ENCODE measurements at places on chromosomes 5 and 9.

GRCh38 chr9:138024131-138024530 is 146.5 kb downstream of the CACNA1B start:
- DNase-seq = no peak

DNA sequence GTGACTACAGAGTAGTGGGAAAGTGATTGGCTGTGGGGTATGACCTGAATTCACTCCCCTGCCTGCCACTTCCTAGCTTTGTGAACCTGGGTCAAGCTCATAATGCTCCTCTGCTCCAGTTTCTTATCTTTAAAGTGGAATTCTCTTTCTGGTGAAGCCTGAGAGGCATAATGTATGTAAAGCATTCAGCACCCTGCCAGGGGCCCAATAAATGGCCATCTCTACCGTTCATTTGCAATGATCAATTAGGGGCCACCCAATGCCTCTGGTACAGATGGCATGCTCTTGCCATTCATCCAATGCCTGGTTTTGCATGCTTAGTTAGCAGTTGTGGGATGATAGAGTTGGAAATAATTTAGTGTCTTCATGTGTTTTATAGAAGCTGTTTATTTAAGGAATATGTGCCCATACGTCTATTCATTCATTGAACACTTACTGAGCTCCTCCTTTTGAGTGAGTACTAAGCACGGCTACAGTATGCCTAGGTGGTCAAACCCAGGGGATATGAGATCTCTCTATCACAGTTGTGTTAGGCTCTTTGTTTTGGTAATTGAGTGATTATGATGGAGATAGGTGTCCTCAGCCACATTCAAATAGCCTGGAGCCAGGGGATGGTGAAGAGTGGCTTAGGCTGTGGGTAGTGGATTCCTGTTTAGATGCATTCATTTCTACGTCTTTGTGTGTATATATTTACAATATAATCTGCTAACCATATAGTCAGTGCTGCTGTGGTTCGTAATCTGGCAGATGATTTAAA is 15.3 kb downstream of the ZNF462 start:
- no peak for DNase-seq

DNA sequence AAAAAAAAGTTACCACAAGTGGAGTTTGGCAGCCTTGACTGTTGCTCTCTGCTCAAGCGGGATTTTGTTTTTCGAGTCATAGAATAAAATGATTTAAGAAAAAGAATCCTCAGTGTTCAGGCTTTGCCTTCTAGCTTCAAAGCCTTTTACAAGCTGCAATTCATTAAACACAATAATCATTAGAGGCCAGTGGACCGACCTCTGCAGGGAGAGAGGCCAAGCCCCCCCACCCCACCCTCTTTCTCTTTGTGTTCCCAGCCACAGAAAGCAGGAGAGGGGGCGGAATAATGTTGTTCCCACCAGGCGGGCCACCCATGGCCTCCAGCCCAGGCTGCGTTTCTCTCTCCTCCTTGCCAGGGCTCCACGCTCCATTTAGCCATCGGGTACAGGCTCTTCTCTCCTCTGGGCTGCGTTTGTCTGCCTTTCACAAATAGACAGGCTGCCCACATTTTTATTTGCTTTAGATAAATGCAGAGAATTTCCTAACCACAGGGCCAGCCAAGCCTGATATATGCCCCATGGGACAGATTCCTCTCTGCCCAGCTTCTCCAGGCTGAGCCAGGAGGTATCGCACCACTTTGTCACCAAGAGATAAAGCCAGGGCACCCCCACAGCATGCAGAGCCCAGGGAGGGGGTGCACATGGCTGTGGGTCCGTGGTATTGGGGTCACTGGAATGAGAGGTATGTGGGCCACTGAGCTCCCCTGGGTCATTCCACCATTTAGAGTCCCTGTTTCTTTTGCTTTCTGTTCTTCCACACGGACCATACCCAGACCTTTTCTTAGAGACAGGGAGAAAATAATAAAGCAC is 318.8 kb downstream of the PIK3R1 start:
- no peak for DNase-seq

DNA sequence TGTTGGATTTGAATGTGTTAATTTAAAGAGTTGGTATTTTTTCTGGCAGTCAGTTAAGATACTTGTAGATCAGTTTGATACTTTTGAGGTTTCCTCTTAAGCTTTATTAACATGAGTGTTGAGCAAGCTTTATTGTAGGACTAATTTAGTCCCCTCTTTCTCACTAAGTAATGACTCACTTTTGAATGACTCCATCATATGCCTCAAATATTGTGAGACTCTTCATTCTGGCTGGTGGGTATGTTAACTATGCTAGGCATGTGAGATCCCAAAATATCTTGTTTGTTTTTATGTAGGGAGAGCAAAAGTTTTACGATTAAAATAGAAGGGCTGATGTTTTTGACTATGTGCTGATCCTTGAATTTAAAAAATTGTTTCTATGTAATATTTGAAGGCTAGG is 355.7 kb downstream of the IZUMO3 start:
- no peak for DNase-seq

- DNase-seq = no peak
Observed at GRCh38 chr9:21708260-21708711, 94.2 kb upstream of the MTAP start.
